ENCODE measurements at places on chromosomes 12 and 14.
A peak's percentile ranks its signal among the peaks of the same experiment; 100 is the strongest.

DNA sequence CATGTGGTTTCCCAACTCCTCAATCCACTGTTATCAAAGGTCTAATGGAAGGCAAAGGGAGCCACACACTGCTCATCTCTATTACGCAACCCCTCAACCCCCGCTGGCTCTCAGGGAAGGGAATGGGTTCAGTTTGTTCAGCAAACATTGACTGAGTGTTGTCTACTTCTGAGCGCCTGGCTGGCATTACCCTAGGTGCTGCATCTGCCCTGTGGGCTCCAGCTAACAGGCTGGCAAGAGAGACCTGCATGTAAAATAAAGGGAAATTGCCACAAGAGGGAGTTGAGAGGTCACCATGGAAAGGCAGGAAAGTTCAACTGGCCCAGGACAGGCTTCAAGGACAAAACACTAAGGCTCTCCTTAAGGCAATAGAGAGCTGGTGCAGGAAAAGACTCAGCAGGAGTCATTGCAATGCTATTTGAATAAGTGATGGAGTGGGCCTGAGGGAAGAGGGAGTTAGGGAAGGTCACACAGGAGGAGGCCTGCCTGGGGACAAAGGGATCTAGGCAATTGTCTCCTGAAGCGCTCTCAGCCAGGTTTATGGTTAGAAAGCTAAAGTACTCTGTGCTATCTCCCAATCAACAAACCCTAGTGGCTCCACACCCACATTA is 5.5 kb upstream of the ZNF740 start:
- DNase-seq = no peak

DNA sequence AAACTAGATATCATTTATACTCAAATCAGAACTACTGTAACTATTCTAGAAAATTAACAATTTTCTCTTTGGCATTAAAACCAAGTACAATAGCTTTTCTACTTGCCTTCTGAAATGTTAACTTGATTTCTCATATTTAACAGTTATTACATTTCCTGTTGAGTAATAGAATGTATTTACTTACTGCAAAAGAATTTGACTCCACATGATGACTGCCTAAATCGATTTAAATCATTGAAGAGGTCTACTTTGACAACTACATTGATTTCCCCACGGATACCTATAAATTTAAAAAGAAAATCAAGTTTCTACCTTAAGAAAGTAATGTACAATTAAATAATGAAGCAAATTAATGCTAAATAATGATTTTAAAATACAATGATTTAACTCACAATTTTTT is 18.9 kb downstream of the C2CD5 start:
- no peak for DNase-seq

DNA sequence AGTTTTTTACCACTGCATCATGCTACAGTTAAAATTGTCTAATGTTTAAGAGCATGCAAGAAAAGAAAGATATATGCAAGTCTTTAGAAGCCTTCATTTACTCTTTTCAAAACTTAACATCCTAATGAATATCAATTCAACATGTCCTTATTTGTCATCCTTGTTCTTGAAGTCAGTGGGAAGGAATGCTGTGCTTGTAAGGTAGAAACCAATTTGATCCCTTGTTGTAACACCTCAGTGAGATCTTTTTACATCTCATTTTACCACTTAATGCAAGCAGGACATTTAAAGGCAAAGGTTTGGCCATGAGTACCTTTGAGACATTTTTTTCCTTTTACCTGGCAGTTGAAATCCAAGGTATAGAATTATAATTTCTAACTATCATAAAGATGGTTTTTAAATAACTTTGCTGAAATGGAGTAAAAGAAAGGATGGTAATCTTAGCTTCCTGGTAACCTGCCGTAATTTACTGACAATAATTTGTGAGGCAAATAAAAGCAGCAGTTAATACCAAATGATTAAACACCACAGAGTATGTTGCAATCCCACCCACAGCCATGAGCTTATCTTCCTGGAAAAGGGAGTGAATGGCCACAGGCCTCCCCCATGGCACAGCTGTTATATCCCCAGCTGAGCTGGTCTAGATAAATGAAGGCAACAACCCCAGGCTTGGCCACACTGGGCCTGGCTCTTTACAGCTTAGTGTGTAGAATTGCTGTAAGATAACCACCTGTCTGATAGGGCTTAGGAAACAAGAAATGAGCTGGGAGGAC is 33.2 kb upstream of the STRN3 start:
- no peak for DNase-seq

- DNase-seq = no peak
These were observed 48.8 kb downstream of the MIS18BP1 start for GRCh38 chr14:45204241-45204640.

DNA sequence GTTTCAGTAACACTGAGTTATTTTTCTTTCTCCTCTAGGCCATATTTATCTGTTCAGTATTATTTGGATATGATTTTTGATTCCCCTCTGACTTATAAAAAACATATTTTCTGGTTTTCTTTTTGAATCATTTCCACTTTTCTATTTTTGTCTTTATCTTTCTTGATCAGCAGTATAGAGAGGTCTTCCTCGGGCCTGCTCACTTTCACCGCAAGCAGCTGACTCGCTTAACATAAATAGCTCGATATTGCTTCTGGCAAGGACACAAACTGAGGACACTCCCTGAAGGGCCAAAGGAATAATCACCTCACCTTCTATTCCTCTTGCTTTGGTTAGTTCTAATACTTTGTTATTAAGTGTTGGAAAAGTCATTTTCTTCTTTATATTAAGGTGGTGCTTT is 25.8 kb upstream of the TRHDE start:
- DNase-seq = no peak

DNA sequence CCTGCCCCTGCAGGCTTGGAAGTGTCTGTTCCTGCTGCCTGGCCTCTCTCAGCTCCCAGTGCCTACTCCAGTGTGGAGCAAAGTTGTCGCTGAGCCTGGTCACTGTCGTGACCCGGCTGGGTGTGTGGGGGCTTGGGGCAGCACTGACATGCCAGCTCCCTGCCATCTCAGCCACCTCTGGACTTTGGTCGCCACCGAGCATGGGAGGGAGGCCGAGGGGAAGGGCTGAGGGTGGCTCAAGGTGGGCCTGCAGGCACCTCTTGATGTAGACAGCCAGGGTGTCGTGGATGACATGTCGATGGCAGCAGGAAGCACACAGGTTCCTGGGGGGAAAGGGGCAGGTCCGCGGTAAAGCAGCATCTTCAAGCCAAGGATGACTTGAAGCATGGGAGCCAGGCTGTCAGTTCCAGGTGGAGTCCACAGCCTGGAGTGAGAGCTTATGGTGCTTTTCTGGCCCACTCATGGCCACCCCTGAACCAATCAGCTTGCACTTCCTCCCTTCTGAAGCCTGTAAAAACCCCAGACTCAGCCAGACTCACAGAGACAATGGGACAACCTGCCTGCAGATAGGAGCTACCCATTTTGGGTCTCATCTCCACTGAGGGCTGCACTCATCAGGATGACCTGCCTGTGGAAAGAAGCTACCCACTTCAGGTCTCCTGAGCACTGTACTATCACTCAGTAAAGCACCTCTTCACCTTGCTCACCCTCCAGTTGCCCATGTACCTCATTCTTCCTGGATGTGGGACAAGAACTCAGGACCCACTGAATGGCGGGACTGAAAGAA is 210.1 kb downstream of the MON2 start:
- DNase-seq = no peak

GRCh38 chr12:118213452-118213851 is 77.5 kb downstream of the PEBP1 start:
- DNase-seq = no peak

GRCh38 chr12:2583642-2584401 is 210.9 kb upstream of the FKBP4 start:
- no peak for DNase-seq

DNA sequence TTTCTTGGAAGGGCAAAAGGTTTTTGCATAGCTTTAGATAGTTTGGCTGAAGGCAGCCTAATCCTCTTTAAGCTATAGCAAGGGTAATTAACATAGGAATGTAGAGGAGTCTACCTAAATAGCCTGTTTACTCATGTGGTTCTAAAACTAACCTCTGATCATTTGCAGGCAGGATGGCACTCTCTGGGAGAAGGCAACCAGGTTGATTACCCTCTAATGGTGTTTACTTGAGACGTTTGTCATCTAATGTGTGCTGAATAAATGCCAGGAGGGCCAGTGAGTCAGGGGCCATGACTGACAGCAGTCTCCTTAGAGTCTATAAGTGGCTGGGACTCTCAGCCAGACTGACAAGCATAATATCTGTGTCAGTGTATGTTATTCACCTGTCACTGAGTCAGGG is 286.4 kb downstream of the PCNX1 start:
- no peak for DNase-seq

GRCh38 chr12:49348781-49349180 is 2.1 kb downstream of the DNAJC22 start:
- DNase-seq = peak; percentile 48

- no peak for DNase-seq
These were observed 29.1 kb downstream of the CDC42BPB start for GRCh38 chr14:103028161-103028767.

GRCh38 chr14:49051328-49052060 is 534.7 kb downstream of the RPS29 start:
- no peak for DNase-seq

- no peak for DNase-seq
These were observed 7.8 kb downstream of the NT5DC3 start for GRCh38 chr12:103833095-103833775.

DNA sequence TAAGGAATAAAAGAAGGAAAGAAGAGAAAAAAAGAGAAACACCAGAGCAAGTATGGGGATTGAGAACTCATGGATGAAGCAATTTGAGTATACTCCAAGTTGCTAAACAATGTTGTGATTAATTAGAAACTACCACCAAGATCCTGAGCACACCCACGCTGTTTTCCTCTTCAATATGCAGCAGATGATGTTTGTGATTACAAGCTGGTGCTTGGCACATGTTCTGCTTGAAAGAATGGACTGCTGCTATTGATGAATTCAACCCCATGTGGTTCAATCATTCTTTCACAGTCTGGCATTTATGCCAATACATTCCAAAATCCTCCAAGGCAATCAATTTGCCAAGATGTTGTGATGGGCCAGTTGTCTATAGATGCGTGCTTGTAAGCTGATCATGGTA is 146.8 kb downstream of the SLC2A13 start:
- DNase-seq = no peak

DNA sequence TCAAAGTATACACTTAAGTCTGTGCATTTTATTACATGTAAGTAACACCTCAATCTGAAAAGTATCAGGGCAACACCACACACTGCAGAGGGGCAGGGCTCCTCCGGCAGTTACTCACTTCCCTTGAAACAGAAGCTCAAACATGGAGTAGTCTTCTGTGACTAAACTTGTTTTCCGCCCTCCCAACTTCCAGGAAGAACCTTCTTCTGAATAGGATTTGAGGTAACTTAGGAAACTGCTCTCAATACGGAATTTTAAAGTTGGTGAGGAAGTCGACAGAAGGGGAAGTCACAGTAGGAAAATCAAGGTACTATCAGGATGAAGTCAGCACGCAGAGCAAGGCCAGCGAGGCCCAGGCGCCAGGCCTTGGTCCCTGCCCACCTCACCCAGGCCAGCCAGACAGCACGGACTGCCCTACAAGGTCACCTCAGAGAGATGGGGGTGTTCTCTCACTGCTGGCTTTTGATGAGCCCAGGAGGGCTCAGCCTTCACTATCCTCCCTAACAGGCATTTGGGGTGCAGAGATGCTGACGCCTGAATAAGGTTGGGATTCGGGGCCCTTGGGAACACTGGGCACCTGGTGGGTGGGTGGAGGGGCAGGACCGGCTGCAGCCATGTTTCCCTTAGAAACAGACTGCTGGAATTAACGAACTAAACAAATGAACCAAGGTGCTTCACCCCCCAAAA is 5.8 kb downstream of the ANKRD9 start:
- DNase-seq = no peak

DNA sequence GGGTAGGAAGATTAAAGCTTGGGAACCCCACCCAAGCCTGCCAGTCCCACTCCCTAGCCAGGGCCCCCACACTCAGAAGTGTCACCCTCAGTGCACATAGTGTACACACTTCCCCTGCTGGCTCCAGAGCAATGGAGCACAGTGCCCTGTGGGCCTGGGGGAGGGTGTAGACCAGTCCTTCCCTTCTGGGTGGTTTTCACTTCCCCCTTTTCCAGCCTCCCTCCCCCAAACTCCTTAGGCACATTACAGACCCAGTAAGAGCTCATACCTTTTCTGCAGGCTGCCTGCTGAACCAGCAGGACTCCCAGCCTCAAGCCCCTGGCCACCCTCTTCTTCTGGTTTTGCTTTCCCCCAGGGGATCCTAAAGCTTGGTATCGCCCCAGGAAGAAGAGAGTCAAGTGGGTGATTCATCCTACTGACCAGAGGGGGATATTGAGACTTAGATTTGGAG is at the start of gene ZNF385A:
TSS of gene ZNF385A (minus strand) at position 143 of the 451 bp plus-strand sequence. CDS start 219 bp downstream, outside the sequence.
- DNase-seq = no peak

- DNase-seq = no peak
These were observed 186.2 kb downstream of the NRXN3 start for GRCh38 chr14:78356391-78356790.

GRCh38 chr12:92096346-92097136 is 49.1 kb downstream of the BTG1 start:
- no peak for DNase-seq

DNA sequence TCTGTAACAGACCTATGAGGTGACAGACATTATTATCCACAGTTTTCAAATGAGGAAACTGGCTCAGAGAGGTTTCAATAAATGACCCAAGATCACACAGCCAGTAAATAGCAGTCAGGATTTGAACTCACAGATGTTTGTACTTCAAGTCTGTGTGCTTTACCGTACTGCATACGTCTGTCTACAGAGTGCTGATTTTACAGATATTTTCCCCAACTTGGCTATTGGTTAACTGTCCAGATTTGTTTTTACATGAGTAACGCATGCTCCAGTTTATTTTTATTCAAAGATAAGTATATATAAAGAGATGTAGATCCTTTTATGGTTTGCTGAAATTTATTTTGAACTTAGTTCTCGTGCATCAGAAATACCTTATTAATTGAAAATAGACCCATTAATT is 65.7 kb upstream of the SLC38A2 start:
- DNase-seq = no peak

DNA sequence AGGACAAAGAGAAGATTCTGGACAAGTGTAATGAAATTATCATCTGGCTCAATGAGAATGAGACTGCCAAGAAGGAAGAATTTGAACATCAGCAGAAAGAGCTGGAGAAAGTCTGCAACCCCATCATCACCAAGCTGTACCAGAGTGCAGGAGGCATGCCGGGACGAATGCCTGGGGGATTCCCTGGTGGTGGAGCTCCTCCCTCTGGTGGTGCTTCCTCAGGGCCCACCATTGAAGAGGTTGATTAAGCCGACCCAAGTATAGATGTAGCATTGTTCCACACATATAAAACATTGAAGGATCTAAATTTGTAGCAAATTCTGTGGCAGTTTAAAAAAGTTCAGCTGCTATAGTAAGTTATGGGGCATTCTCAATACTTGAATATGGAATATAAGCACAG is 174.3 kb upstream of the CCND2 start:
- DNase-seq = no peak

GRCh38 chr14:24900269-24901100 is 149.5 kb downstream of the STXBP6 start:
- no peak for DNase-seq

- no peak for DNase-seq
These were observed 73.1 kb downstream of the CRACR2A start for GRCh38 chr12:3679831-3680230.

- DNase-seq = no peak
These were observed 24.2 kb upstream of the SNRPF start for GRCh38 chr12:95834572-95834971.
